ENCODE measurements at places on chromosomes 6 and 20. TPM values are rescaled to one million over a fixed set of nuclear protein-coding genes. Genes with fewer than 3 reads are reported as not detected.

CCM2L gene
- total RNA-seq, result 38.6 TPM

SNX21 gene
- total RNA-seq, result 182 TPM

SLC39A7 gene
- total RNA-seq, result 59.7 TPM

SLC22A7 gene
- 1.8 TPM for total RNA-seq

NHLRC1 gene
- 0.32 TPM for total RNA-seq

IL17F gene
- not detected for total RNA-seq

SLC17A2 gene
- not detected for total RNA-seq

HUS1B gene
- not detected for total RNA-seq

GRCh38 chr6:113680301-113680700, 176.8 kb upstream of the MARCKS start:
- no peaks in the 10 kb centered on the region for H3K4me1 ChIP-seq
- H3K36me3 ChIP-seq, result no peaks in the 10 kb centered on the region
- H3K27me3 ChIP-seq, result no peaks in the 10 kb centered on the region
- no peak overlapping the region for H3K27ac ChIP-seq
- DNase-seq, result no peak

GRCh38 chr20:38219006-38219950, 41.3 kb downstream of the KIAA1755 start:
- H3K4me1 ChIP-seq, result no peaks in the 10 kb centered on the region
- no peak overlapping the region for H3K27ac ChIP-seq
- H3K4me3 ChIP-seq, result no peak overlapping the region
- no peaks in the 10 kb centered on the region for H3K27me3 ChIP-seq
- H3K36me3 ChIP-seq, result no peaks in the 10 kb centered on the region
- no peak for DNase-seq

DNA sequence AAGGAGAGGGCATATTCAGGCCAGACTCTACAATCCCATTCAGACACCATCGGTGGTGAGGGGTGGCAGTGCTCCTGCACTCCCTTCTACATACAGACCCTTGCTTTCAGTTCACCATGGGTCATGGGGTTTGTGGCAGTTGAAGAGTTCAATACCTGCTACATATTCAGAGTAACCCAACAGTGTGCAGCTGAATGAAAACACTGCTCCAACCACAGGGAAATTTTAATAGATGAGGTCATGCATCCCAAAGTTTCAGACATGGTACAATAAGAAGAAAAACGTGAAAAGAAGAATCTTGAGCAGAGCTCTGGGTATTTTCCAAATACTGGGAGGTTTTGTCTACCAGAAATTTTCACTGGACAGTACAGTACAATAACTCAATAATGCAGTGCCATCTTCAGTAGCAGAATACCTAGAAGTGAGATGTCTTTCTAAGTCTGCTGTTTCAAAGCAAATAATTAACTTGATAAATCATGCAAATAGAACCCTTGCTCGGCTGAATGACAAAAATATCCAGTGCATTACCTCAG, 162.1 kb downstream of the PTPRK start:
- DNase-seq, result no peak
- H3K27me3 ChIP-seq, result no peaks in the 10 kb centered on the region
- no peak overlapping the region for H3K4me3 ChIP-seq
- H3K27ac ChIP-seq, result no peak overlapping the region
- H3K36me3 ChIP-seq, result no peaks in the 10 kb centered on the region

GRCh38 chr20:61722146-61722678, 343.5 kb downstream of the TAF4 start:
- H3K4me1 ChIP-seq, result no peaks in the 10 kb centered on the region
- no peaks in the 10 kb centered on the region for H3K36me3 ChIP-seq
- H3K27me3 ChIP-seq, result no peaks in the 10 kb centered on the region
- DNase-seq, result no peak

- no peaks in the 10 kb centered on the region for H3K36me3 ChIP-seq
- no peak for DNase-seq
- H3K27me3 ChIP-seq, result no peaks in the 10 kb centered on the region
- H3K4me1 ChIP-seq, result no peaks in the 10 kb centered on the region
- no peak overlapping the region for H3K27ac ChIP-seq
- H3K4me3 ChIP-seq, result no peak overlapping the region
Observed at GRCh38 chr6:54595844-54596243, 250.7 kb upstream of the FAM83B start.

GRCh38 chr6:39821742-39822532, 29.8 kb downstream of the DAAM2 start:
- peak overlapping the region; percentile 35 for H3K4me3 ChIP-seq
- no peaks in the 10 kb centered on the region for H3K27me3 ChIP-seq
- H3K4me1 ChIP-seq, result peaks cover 74% of the 10 kb centered on the region
- no peaks in the 10 kb centered on the region for H3K36me3 ChIP-seq

- H3K4me1 ChIP-seq, result no peaks in the 10 kb centered on the region
- H3K27me3 ChIP-seq, result no peaks in the 10 kb centered on the region
- no peaks in the 10 kb centered on the region for H3K36me3 ChIP-seq
- H3K4me3 ChIP-seq, result no peak overlapping the region
Observed at GRCh38 chr6:114638341-114638740, 295.5 kb upstream of the HS3ST5 start.

GRCh38 chr6:138728662-138729061, 44.9 kb upstream of the CCDC28A start:
- H3K4me1 ChIP-seq, result no peaks in the 10 kb centered on the region
- no peak overlapping the region for H3K4me3 ChIP-seq
- H3K36me3 ChIP-seq, result no peaks in the 10 kb centered on the region

DNA sequence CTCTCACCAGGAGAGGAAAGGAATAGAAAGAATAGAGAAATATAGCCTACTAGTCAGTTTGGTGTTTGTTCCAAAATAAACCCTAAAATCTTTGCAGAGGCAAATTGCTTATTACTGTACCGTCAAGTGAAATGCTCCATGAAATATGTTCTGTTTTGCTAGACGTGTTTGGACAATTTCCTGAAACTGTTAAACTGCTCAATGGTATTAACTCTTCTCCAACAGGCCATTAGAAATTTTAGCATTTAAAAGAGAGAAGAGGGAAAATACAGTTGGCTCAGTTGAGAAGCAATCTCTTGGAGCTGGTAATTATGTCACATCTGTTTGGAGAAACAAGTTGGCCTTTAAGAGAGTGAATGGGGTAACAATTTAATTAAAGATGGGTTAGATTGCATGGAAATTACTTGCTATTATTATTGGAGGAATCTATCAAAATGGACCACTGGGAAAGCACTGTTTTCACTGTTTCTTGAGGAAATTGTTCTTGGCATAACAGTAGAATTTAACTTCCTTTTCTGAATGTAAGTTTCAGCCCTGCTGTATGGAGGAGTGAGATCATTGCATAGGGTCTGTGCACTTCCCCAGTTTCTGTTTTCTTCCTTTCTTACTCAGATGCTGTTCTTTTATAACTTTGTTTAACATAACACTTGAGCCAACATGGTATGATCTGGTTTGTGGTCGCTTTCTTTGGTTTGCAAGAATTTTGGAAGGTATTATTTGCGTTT, 373.6 kb downstream of the PLCB1 start:
- no peak for DNase-seq
- H3K4me3 ChIP-seq, result no peak overlapping the region
- no peak overlapping the region for H3K27ac ChIP-seq
- no peaks in the 10 kb centered on the region for H3K36me3 ChIP-seq
- no peaks in the 10 kb centered on the region for H3K27me3 ChIP-seq

GRCh38 chr20:3434232-3434631, 26.8 kb upstream of the DNAAF9 start:
- no peak for DNase-seq
- no peak overlapping the region for H3K27ac ChIP-seq
- H3K4me3 ChIP-seq, result no peak overlapping the region
- no peaks in the 10 kb centered on the region for H3K36me3 ChIP-seq
- H3K4me1 ChIP-seq, result peaks cover 5% of the 10 kb centered on the region

GRCh38 chr20:58075586-58076345, 152.7 kb downstream of the ANKRD60 start:
- no peaks in the 10 kb centered on the region for H3K36me3 ChIP-seq
- H3K4me3 ChIP-seq, result no peak overlapping the region
- no peak for DNase-seq

- no peaks in the 10 kb centered on the region for H3K4me1 ChIP-seq
- H3K4me3 ChIP-seq, result no peak overlapping the region
- no peak overlapping the region for H3K27ac ChIP-seq
- H3K27me3 ChIP-seq, result no peaks in the 10 kb centered on the region
- H3K36me3 ChIP-seq, result no peaks in the 10 kb centered on the region
Observed at GRCh38 chr6:3340894-3341293, 82.1 kb downstream of the PSMG4 start.

GRCh38 chr6:160005861-160006540, 37.1 kb downstream of the IGF2R start:
- peaks cover 2% of the 10 kb centered on the region for H3K36me3 ChIP-seq
- H3K27me3 ChIP-seq, result no peaks in the 10 kb centered on the region
- DNase-seq, result no peak
- H3K27ac ChIP-seq, result no peak overlapping the region
- no peaks in the 10 kb centered on the region for H3K4me1 ChIP-seq

DNA sequence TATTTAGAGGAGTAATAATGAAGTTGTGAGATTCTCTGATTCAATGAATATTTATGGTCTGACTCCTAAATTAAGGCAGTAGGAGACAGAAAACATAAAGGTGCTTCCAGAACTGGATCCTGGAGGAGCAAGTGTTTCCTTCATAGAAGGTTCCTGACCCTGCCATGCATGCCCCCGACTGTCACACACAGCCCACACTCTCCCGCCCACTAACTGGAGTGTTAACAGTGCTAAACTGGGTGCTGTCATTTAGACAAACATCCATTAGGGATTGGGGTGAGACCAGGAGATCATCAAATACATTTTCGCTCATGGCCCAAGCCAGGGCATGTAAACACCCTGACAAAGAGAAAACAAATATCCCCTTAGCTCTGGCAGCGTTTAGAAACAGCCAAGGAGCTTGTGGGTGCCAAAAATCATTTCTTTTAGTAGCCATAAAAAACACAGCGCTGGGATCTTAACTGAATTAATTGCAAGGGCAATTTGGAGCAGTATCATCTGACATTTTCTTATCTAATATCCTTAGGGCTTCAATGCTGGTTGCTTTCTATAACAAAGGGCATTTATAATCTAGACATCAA, 46.8 kb downstream of the INSM1 start:
- no peak overlapping the region for H3K4me3 ChIP-seq
- H3K27me3 ChIP-seq, result no peaks in the 10 kb centered on the region
- DNase-seq, result no peak
- no peak overlapping the region for H3K27ac ChIP-seq
- H3K36me3 ChIP-seq, result no peaks in the 10 kb centered on the region

DNA sequence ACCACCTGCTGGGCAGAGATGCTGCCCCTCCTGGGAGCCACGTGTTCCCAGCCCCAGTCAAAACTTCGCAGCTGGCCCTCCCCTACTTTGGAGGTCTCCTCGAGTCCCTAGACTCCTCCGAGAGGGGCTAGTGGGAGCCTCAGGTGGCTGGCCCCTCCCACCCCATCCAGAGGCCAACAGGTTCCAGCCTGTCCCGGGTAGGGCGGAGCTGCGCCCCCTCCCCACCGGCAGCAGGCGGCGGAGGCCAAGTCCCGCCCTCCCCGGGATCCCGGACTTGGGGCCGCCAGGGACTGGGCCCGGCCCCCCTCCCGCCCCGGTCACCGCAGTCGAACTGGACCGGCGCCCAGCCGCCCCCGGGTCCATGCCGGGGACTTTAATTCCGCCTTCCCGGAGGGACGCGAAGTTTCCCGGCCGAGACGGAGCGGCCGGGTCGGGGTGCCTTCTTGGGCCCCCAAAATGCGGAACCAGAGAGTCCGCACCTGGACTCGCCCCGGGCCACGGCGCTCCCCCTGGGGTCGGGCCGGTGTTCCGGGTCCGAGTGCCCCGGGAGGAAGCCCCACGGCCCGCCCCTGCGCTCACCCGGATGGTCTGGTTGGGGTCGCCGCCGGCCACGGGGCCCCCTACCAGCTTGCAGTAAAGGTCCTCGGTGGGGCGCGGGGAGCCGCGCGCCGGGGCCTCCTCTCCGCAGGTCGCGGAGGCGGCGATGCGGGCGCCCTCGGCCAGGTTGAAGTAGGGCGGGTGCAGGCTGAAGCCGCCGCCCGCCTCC, 559 bp downstream of the LAMA5 start:
- no peak for DNase-seq
- peaks cover 48% of the 10 kb centered on the region for H3K4me1 ChIP-seq
- no peaks in the 10 kb centered on the region for H3K27me3 ChIP-seq
- H3K36me3 ChIP-seq, result peaks cover 5% of the 10 kb centered on the region
- H3K27ac ChIP-seq, result peak overlapping the region; percentile 91

DNA sequence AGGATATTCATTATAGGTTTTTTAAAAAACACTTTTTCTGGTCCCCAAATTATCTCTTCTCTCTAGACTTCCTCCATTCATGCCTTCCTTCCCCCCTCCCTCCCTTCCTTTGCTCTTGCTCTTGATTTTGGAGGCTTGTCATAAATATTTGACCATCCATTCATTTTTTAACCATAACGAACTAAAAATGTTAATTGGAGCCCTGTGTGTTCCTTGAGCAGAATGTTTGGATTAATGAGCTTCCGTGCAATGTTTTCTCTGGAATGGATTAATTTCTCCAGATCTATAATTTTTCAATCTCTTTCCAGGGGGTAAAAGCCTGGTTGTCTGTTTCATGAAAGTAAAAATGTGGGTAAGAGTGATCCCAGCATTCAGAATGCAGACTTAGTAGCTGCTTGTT, 155.5 kb downstream of the ESR1 start:
- H3K4me3 ChIP-seq, result no peak overlapping the region
- no peaks in the 10 kb centered on the region for H3K4me1 ChIP-seq
- no peaks in the 10 kb centered on the region for H3K27me3 ChIP-seq
- H3K36me3 ChIP-seq, result no peaks in the 10 kb centered on the region

GRCh38 chr6:74626288-74626687, 579.6 kb downstream of the COL12A1 start:
- H3K4me1 ChIP-seq, result no peaks in the 10 kb centered on the region
- no peaks in the 10 kb centered on the region for H3K36me3 ChIP-seq
- DNase-seq, result no peak
- no peaks in the 10 kb centered on the region for H3K27me3 ChIP-seq
- no peak overlapping the region for H3K4me3 ChIP-seq

DNA sequence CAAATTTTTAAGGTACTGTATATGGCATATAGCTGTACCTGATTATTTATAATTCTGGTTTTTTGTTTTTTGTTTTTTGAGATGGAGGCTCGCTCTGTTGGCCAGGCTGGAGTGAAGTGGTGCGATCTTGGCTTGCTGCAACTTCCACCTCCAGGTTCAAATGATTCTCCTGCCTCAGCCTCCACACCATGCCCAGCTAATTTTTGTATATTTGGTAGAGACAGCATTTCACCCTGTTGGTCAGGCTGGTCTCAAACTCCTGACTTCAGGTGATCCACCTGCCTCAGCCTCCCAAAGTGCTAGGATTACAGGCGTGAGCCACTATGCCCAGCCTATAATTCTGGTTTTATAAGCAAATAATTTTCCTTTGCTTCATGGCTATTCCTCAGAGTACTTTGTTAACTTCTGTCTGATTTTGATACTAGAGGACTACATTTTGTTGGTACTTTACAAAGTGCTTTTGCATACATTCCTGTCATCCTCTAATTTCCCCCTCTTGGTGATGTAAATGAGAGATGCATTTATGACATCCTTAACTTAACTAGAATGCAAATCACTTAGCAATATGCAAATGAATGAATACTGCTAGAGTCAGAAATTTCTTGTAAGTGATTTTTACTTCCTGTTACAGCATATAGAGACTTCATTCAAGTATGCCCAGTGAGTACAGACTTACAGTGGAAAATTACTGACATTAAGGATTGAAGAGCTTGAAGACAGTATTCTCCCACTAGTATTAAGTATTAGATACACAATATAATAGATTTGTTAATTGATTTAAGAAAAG, 35.7 kb upstream of the ARID1B start:
- no peaks in the 10 kb centered on the region for H3K36me3 ChIP-seq
- DNase-seq, result no peak
- H3K27me3 ChIP-seq, result no peaks in the 10 kb centered on the region
- no peaks in the 10 kb centered on the region for H3K4me1 ChIP-seq
- no peak overlapping the region for H3K27ac ChIP-seq
- H3K4me3 ChIP-seq, result no peak overlapping the region

GRCh38 chr6:132443206-132443605, 41.9 kb upstream of the MOXD1 start:
- H3K4me1 ChIP-seq, result no peaks in the 10 kb centered on the region
- DNase-seq, result no peak
- no peaks in the 10 kb centered on the region for H3K27me3 ChIP-seq
- no peak overlapping the region for H3K4me3 ChIP-seq

All from ascending aorta (tissue), 2 donors.